ENCODE measurements at places on chromosomes 2 and 18.

GRCh38 chr2:10408649-10409579, 39.2 kb downstream of the ODC1 start:
- DNase-seq, result peak; percentile 31

DNA sequence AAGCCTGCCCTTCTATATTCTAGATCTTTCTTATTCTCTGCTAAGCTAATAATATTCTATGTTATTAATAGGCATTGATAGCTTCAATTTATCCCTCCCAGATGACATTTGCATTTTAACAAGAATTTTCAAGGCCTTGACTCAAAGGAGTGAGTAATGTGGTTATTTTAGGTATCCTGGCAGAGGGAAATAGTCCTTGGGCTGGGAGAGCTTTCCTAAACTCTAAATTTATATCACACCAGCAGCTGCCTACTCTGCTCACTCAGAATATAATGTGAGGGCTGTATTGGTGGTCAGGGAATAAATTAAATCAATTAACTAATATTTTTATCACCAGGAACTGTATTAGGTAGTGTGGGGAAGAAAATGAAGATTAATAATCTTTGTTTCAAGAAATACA, 74.8 kb upstream of the ADAM23 start:
- DNase-seq, result no peak

DNA sequence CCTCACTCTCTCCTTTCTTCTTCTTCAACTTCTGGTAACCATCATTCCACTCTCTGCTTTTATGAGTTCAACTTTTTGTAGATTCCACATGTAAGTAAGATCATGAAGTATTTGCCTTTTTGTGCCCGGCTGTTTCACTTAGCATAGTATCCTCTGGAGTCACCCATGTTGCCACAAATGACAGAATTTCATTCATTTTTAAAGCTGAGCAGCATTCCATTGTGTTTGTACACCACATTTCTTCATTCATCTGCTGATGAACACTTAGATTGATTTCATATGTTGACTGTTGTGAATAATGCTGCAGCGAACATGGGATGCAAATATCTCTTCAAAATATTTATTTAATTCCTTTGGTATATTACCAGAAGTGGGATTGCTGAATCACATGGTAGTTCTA, 133.6 kb upstream of the ERBB4 start:
- DNase-seq, result no peak

- DNase-seq, result no peak
Observed at GRCh38 chr18:7514796-7515440, 52.2 kb upstream of the PTPRM start.

DNA sequence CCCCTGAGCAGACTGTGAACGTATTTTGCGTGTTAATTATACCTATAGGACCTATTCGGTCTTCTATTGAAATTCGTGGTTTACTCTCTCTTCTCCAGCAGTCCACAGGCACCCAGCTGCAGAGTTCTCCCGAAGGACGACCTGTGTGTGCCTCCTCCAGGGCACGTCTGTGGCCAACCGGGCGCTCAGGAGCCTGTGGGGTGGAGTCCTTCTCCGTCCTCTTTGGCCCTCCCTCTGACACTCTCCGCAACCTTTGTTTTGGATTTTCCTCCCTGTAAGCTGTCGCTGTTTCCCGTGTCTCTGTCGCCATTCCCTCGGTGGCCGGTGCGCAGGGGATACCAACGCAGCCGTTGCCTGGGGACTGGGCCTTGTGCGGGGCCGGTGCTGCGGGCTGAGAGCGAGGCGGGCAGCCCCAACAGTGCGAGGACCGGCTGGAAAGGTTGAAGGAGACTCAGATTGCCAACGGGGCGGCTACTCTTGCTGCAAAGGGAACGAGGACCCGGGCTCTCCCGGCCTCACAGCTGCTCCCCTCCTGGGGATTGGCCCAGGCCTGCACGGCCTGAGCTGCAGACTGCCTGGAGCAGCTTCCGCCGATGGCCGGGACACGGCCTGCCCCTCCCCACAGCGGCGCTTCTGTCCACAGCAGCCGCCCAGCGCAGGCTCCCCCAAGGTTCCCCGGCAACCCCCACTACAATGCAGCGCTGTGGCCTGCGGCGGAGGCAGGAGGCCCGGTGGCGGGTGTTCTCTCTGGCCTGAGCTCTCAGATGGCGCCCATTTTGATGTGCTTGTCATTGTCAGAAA, 221.0 kb downstream of the MTX2 start:
- peak; percentile 9 for DNase-seq

- no peak for DNase-seq
Observed at GRCh38 chr2:164662868-164663631, 41.8 kb upstream of the GRB14 start.

DNA sequence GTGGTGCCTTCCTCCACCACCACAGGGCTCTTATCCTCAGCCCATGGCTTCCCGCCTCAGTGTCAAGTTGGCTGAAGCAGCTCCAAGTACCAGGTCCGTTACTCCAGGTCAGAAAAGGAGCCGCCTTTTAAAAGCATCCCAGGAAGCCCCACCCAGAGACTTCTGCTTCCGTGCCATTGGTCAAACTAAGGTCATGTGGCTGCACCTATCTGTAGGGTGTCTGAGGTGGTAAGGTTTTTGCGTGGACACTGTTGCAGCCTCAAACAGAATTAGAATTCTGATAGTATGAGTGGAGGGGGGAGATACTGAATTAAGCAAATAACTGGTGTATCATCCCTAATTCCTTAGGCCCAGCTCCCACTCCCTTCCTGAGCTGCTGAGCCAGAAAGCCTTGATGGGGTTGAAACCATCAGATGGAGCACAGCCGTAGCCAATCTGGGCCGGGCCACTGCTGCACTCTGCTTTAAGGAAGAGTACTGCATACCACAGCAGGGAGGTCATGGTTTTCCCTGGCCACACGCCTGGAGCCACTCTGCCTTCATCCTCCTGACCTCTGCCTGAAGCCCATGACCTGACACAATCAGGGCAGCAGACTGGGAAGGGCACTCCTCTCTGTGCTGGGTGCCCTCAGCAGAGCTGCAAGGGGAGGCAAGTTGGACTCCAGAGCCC, 8.4 kb downstream of the TMEM247 start:
- no peak for DNase-seq

DNA sequence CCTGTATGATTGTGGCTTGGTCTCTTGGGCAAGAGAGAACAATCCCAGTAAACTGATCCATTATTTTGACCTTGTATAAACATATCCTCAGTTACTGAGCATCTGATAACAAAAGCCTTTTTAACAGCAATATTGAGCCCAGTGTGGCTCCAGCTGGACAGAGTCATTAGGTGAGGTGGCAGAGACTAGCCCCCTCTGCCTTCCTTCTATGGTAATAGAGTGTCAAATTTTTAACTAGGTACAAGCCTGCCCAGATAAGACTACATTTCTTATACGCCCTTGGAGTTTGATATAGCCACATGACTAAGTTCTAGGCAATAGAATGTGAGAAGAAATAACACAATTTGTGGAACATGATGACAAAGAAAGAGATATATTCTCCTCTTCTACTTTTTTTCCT, 56.2 kb downstream of the HNMT start:
- DNase-seq, result no peak

DNA sequence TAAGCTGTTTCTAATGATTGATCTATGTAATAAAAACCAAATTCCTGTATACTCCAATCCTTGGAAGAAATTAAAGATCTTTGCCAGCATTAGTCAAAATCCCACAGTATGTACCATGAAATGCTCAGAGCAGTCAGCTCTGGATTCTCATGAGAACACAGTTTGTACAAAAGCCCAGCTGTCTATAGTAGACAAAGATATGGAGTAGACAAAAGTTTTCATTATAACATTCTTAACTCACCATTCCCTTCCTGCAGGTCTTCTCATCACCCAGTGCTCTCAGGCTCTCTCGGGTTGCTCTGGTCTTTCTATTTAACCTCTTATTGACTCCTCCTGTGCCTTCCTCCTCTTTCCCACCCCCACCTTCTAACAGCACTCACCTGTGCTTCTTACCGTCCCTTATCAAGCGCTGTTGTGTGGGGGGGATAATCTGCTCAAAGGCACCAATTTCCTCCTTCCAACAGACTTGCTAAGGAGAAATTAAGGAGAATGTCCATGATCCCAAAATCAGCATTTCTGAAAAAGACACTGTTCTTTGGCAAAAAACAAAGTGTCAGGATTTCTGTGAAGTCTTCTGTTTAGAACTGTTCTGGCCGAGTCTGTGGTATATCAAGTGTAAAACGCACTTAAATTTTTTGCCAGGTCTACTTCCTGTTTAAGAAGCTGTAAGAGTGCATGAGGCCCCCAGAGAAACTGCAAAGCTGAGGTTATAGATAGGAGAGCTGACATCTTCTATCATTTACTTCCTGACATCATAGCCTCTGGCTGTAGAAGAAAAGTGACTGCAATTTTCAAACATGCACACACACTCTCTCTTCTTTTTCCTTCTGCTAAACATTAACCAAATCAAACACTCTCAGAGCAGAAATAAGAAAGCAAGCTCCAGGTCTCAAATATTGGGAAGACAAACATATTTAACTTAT, 144.1 kb downstream of the EVA1A start:
- DNase-seq, result no peak

- no peak for DNase-seq
Observed at GRCh38 chr18:46842583-46842982, 74.7 kb downstream of the PIAS2 start.

- no peak for DNase-seq
Observed at GRCh38 chr2:54396107-54396506, 60.0 kb upstream of the SPTBN1 start.

- DNase-seq, result peak; percentile 88
Observed at GRCh38 chr2:70553584-70554337, at the start of gene TGFA. TSS of gene TGFA (minus strand) at chr2:70553826. CDS start at chr2:70553767, 59 bp downstream.

Data from C1 segment of cervical spinal cord (tissue), 14 donors.